ENCODE measurements at places on chromosomes 16 and 17.

- DNase-seq: no peak
Measured at GRCh38 chr16:56980792-56981724, 8.3 kb upstream of the NLRC5 start.

DNA sequence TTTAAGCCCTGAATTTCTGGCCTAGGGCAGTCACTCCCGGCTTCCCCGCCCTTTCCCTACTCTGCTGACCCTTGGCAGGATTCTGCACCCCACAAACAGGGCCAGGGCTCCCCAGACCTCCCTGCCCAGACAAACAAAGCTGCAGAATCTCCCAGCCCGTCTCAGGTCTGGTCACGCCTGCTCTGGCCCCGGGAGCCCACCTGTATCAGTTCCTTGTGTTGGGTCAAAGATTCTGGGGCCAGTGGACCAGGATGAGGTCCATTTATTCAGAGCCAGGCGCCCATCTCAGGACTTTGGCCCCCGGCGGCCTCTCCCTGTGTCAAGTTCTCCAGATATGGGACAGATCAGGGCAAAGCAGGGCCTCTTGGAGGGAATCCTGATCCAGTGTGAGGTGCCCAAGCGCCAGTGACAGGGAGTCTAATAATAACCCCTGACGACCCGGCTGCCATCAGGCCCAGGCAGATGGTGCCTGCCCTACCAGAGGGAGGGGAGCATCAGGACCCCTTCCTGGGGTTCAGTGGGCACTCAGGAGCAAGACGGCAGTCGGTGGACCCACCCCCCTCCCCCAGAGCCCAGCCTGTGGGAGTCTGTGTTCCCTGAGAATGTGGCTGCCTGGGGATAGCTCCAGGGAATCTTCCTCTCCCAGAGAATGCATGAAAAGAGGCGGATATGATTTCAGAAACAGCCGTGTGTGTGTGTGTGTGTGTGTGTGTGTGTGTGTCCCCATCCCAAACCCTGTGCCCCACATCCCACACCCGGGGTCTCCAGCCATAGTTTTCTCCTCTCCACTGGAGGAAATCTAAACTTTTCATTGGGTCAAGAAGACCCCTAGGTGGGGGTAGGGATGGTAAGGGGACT, 1.3 kb downstream of the TTYH2 start:
- DNase-seq: no peak

GRCh38 chr16:11345040-11345862, at the start of gene RMI2:
TSS of gene RMI2 (plus strand) at chr16:11345459. CDS start at chr16:11345472, 13 bp downstream.
- DNase-seq: peak; percentile 92

DNA sequence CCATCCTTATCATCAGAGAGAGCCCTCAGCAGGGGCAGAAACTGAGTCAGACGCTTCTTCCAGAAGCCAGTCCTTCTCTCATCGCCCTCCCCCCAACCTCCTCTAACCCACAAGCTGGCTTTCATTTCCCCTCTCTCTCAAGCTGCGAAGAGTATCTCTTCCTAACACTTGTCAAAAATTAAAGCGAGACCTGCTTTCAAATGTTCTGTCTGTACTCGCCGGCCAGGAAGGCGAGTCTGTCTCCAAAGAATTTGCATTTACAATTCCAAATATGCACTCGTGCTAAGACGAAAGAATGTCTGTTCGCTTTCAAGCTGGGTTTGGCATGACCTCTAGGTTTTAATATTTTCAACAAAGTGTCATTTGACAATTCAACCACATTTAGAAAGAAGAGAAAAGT, 140.4 kb downstream of the RGS9 start:
- no peak for DNase-seq

- no peak for DNase-seq
Measured at GRCh38 chr16:53775821-53776431, 72.0 kb downstream of the FTO start.

DNA sequence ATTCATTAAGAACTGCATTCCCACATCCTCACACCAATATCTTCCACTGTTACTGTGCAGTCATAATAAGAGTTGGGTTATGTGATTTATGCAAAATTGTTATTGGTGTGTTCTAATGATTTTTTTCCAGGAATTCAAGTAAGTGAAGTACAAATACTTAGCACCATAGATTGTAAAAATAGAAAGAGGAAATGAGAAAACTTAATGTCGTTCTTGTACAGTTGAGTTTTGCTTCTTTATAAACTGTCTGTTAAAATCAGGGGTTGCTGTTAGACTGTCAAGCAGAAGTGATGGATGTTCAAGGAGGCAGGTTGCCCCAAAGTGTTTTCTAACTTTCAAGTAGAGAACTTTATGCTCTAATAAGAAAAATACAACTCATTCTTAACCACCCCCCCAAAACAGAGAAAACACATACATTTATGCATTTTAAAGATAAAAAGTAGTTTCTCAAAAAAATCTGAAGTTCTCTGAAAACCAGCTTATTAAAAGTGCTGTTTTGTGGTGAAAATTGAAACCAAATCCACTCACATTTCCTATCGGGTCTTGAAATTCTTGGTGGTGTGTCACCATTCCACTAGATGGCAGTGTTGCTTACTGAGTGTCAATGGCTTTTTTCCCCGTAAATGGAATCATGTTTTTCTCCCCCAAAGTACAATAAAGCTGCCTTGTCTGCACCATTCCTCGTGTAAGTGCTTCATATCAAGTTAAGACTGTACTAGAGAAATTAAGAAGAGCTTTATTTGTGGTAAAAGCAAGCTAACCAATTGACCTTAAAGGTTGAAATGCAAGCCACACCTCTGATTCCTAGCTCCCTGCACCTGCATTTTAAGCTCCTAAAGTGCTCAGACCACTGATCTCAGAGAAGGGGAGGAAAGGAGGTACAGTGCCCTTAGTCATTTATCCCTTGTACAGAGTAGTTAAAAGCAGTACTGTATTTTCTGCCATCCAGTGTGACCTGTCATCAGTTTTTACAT, 4.7 kb upstream of the IGSF6 start:
- no peak for DNase-seq

GRCh38 chr16:1159325-1159972, 6.5 kb downstream of the CACNA1H start:
- no peak for DNase-seq

DNA sequence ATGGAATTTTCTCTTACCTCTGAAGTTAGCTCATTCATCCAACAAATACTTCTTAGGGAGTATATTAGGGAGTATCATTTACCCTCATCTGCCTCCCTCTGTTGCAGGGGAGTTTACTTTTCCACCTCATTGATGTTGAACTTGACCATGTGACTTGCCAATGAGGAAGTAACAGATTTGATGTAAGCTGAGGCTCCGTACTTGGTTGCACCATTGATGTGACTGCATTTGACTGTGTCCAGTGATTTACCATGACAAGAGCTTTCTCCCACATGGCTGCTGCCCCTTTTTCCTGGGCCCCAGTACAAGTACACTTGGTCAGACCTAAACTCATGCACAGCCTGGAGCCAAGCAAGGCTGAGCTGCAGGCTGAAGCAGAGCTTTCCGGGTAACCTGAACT, 81.6 kb upstream of the HS3ST2 start:
- no peak for DNase-seq

DNA sequence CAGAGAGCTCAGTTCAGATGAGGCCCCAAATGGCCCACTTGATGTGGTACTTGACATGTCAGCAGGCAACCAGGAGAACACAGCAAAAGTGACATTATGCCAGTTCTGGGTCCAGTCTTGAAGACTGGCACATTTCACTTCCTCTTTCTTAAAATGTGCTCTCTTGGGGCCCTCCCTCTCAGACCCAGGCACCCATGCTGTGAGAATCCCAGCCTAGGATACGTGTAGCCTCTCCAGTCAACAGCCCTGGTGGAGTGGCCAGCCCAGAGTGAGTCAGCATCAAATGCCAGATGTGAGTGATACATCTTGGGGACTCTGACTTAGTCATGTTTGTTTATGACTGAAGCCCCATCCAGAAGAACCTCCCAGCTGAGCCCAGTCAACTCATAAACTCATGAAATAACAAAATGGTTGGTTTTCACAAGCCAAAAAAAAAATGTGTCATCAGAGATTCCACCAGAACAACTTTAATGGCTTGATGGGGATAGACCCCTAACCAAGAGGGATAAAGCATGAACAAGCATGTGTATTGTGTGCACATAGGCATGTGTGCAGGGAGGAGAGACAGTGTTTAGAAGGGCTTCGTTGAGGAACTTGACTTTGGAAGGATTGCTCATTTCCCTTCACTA, 82.5 kb upstream of the TNRC6C start:
- DNase-seq: no peak

DNA sequence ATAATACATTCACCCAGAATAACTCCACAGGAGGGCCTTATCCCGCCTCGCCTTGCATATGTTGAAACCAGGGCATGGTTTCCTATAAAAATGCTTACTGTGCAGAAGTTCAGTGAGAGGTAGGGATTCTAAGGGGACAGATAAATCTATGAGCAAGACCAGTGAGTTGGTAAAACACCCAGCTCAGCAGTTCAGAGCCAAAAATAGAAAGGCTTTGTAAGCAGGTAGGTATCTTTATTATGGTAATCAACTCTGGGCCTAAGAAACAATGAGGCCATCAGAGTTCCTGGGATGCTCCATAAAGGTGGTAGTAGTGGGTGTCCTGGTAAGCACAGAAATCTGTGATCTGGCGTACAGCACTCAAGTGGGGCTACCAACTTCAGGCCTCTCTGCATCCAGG, 549.4 kb upstream of the CDH5 start:
- no peak for DNase-seq

DNA sequence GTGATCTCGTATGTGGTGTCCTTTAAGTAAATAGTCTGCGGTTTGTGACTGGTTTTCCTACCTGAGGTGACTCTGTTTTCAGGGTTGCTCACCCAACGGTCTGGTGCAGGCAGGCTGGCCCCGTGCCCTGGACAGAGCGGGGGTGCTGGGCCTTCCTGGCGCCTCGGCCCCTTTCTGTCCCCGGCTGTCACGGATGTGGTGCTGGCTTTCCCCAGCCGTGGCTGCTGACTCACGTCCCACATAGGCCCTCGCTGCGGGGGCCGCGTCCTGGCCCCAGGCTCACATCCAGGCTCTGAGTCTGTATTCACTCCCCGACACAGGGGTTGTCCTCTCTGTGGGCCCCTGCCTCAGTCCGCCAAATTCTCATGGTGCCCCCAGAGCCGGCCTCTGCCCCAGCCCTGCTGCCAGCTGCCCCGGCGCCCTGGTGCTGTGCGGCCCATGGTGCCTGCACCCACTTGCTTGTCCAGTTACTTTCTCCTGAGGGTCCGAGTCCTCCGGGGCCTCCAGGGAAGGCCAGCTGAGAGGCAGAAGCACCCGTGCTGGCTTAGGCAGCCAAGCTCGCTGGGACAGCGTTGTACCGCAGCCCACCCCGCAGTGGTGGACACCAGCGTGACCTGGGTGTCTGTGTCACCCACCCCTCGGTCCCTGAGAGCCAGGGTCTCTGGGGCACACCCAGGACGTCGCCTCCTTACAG, 5.9 kb downstream of the CHMP6 start:
- no peak for DNase-seq

DNA sequence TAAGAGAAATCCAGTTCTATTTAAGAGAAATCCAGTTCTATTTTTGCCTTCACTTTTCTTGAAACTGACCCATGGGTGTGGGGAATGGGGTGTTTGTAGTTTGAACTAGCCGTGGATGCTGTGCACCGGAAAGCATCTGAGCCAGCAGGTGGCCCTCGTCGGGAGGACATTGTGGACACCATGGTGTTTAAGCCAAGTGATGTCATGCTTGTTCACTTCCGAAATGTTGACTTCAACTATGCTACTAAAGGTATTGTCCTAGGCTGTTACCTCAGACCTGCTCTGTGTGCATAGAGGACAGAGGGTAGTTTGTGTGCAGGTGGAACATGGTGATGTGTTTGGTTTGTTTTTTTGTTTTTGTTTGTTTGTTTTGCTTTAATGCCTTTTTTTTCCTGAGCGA, 3.3 kb downstream of the ATXN2L start:
- no peak for DNase-seq

GRCh38 chr17:78537217-78537860, 39.9 kb downstream of the DNAH17 start:
- no peak for DNase-seq

DNA sequence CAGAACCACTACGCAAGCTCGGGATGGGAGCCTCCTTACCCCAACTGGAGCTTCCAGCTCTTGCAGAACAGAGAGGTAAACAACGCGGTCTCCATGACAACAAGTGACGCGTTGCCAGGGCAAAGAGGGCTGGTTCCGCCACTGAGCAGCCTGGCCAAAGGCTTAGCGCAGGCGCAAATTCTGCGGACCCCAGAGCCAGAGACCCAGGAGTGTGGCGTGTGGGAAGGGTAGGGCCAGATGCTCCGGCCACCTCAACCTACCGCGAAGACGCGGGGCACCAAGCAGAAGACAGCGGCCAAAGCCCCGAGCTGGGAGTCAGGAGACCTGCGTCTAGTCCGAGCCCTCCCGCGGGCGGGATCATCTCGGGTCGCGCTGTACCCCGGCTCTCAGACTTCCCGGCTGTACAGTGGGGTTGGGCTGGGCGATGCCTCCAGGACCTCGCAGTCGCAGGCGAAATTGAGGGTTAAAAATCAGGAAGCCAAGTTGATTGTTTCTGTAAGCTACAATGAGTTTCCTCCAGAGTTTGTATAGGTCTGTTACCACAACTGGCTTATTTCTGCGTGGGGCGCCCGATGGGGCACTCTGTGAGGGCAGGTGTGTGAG, at the start of gene TEKT1:
Gene TEKT1 (minus strand): TSS at position 69 of the 603 bp plus-strand sequence. CDS start 1,353 bp downstream, outside the sequence.
- DNase-seq: peak; percentile 53

DNA sequence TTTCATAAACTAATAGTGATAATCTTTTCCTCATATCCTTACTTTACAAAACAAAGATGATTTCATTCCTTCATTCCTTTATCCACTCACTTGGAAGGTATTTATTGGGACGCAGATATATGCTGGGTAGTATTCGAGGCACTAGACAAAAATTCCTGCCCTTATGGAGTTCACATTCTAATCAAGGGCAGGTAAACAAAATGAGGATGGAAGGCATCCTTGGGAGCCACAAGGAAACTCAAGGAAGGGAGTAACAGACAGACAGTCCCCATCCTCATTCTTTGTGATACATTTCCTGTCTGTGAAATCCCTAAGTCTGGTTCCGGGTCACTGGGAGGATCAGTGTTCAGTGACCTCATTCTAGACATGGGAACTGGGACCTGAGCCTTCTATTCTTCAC, 45.2 kb downstream of the SLC6A2 start:
- no peak for DNase-seq

DNA sequence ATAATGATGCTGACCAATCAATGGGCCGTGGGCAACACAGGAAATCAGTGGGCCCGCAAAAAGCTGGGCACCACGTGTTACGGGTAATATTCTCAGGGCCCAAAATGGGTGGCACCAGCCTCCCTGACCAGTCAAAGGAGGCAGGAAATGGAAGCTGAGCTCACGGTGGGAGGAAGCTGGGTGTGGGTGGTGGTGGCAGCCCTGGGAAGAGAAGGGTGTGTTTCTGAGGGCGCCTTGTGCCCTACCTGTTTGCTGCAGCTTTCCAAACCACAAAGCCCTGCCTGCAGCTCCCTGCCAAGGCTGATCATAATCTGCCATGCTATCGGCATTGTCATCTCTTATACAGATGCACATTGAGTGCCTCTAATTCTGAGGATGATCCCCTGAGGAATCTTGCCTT, 457.9 kb downstream of the SLC39A11 start:
- DNase-seq: no peak
